ENCODE measurements at places on chromosomes 3 and 15. TPM values are rescaled to one million over a fixed set of nuclear protein-coding genes. Genes with fewer than 3 reads are reported as not detected.

DNA sequence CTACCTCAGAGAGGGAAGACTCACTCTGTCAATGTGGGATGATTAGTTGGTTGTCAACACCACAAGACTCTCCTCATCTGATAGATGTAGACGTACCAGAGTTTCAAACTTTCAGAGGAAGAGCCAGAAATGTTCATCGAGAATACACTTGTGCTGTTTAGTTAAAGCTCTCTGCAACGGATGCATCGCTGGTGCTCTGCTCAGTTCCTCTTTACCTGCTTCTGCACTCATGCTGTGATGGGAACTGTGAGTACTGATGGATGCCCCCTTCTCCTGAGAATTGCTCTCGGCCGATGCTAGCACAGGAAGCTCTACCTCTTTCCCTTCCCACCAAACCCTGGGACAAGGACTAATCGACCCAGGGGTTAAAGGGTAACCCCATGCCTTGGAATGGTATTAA, 51.8 kb upstream of the CCDC54 start:
- no peak for DNase-seq
- no peaks in the 10 kb centered on the region for H3K27me3 ChIP-seq
- peaks cover 2% of the 10 kb centered on the region for H3K4me1 ChIP-seq
- no peak overlapping the region for H3K27ac ChIP-seq

The BFSP2 gene
- 3.2 TPM for polyA plus RNA-seq

The PARP15 gene
- 19.5 TPM for polyA plus RNA-seq

GRCh38 chr3:142657033-142657432, 60.8 kb downstream of the PLS1 start:
- no peak overlapping the region for H3K27ac ChIP-seq
- H3K27me3 ChIP-seq: no peaks in the 10 kb centered on the region
- H3K4me3 ChIP-seq: no peak overlapping the region
- no peak for DNase-seq

The ROPN1 gene
- polyA plus RNA-seq: not detected

Data from naive B cell (primary cell).